Osteoblast (primary cell): ENCODE measurements at places on chromosomes 7 and 10. TPM values are rescaled to one million over a fixed set of nuclear protein-coding genes. Genes with fewer than 3 reads are reported as not detected.
A peak's percentile ranks its signal among the peaks of the same experiment; 100 is the strongest.

DNA sequence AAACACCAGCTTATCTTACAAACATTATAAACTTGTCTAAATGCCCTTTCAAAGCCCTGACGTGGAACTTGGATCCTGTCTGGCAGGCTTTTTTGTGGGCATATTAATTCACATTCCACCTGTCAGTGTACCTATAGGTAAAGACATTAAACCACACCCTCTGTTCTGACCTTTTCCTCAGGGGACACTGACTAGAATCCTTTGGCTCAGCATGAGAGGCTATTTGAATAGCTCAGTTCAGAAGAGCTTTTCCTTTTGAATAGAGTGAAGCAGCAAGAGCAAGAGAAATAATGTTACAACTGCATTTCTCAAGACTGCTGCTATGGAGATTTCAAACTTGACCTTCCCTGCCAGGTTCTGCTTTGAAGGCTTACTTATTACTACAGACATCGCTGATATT lies 76.9 kb downstream of the CYP51A1 start:
- H3K27me3 ChIP-seq, result no peaks in the 10 kb centered on the region
- no peak overlapping the region for H3K27ac ChIP-seq
- H3K4me3 ChIP-seq, result no peak overlapping the region
- H3K36me3 ChIP-seq, result peaks cover 9% of the 10 kb centered on the region
- H3K4me1 ChIP-seq, result no peaks in the 10 kb centered on the region

- H3K4me1 ChIP-seq, result no peaks in the 10 kb centered on the region
- H3K4me3 ChIP-seq, result no peak overlapping the region
- H3K27me3 ChIP-seq, result no peaks in the 10 kb centered on the region
Measured at GRCh38 chr10:113169853-113170460, 219.9 kb downstream of the TCF7L2 start.

DNA sequence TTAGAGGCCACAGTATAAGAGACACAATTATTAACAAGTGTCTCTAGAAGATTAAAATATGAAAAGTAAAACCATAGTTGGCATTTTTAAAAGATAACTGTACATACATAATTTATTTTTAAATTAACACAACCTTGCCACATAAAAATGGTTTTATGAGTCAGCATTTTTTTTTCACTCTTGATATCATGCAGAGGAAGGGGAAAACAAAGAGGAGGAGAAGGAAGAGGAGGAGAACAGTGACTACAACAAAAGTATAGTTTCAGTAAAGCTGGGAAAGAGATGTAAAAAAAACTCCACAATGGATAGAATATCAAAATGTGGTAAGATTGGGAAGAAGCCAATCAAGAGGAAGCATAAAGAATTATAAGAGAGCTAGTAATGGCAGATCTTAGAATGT lies 34.0 kb downstream of the CH25H start:
- H3K4me1 ChIP-seq, result peaks cover 23% of the 10 kb centered on the region
- no peak for DNase-seq
- H3K4me3 ChIP-seq, result no peak overlapping the region
- peak overlapping the region; percentile 6 for H3K27ac ChIP-seq
- no peaks in the 10 kb centered on the region for H3K36me3 ChIP-seq

- DNase-seq, result no peak
- no peaks in the 10 kb centered on the region for H3K4me1 ChIP-seq
- no peaks in the 10 kb centered on the region for H3K27me3 ChIP-seq
- no peak overlapping the region for H3K4me3 ChIP-seq
Measured at GRCh38 chr10:92502296-92502808, 71.5 kb downstream of the IDE start.

DNA sequence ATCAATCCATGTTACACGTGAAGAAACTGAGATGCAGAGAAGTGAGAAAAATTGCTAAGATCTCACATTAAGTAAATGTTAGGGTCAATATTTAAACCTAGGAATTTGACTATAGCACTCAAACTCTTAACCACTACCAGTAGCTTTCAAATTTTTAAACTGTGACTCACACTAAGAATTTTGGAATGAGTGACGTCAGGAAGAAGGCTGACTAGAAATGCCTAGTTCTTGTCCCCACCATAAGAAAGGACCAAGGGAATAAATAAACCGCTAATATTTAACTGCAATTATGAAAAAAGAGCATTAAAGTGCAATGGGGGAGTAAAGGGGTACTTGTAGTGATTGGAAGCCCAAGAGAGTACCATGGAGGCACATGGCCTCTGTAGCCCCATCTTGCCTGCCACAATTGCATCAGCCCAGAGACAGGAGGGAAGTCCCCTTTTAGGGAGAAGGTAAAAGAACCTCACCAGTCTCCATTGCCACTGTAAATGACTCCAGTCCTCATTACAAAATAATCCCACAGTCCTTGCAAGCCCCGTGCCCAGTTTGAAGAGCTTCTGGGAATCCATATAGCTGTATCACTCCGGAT lies 3.5 kb upstream of the AKR1B1 start:
- H3K27me3 ChIP-seq, result no peaks in the 10 kb centered on the region
- H3K36me3 ChIP-seq, result no peaks in the 10 kb centered on the region
- peaks cover 30% of the 10 kb centered on the region for H3K4me1 ChIP-seq

Gene BEND7
- total RNA-seq, result 9.0 and 10.6 TPM in 2 replicates

Gene DNAJC1
- 83.1 and 83.2 TPM in 2 replicates for total RNA-seq

GRCh38 chr10:45374350-45375052 lies 485 bp downstream of the ALOX5 start:
- no peak overlapping the region for H3K27ac ChIP-seq
- H3K4me3 ChIP-seq, result no peak overlapping the region
- no peaks in the 10 kb centered on the region for H3K4me1 ChIP-seq
- peak; percentile 63 for DNase-seq
- peaks cover 40% of the 10 kb centered on the region for H3K27me3 ChIP-seq
- H3K36me3 ChIP-seq, result no peaks in the 10 kb centered on the region

GRCh38 chr10:14086596-14086995 lies 244.1 kb downstream of the FRMD4A start:
- no peaks in the 10 kb centered on the region for H3K36me3 ChIP-seq
- H3K4me1 ChIP-seq, result peaks cover 7% of the 10 kb centered on the region
- no peak overlapping the region for H3K4me3 ChIP-seq
- DNase-seq, result peak; percentile 66
- no peak overlapping the region for H3K27ac ChIP-seq

GRCh38 chr10:24136070-24136469 lies 72.9 kb upstream of the KIAA1217 start:
- H3K4me3 ChIP-seq, result no peak overlapping the region
- no peaks in the 10 kb centered on the region for H3K27me3 ChIP-seq
- no peak overlapping the region for H3K27ac ChIP-seq
- no peaks in the 10 kb centered on the region for H3K4me1 ChIP-seq
- no peak for DNase-seq
- no peaks in the 10 kb centered on the region for H3K36me3 ChIP-seq

Gene UPK3B
- 0.88 and 1.4 TPM in 2 replicates for total RNA-seq

- no peak overlapping the region for H3K4me3 ChIP-seq
- no peaks in the 10 kb centered on the region for H3K27me3 ChIP-seq
- DNase-seq, result no peak
- H3K4me1 ChIP-seq, result peaks cover 6% of the 10 kb centered on the region
- peaks cover 8% of the 10 kb centered on the region for H3K36me3 ChIP-seq
- no peak overlapping the region for H3K27ac ChIP-seq
Measured at GRCh38 chr10:63256009-63256773, 123.1 kb downstream of the NRBF2 start.

Gene TAX1BP1
- 107 and 112 TPM in 2 replicates for total RNA-seq

Gene UNCX
- not detected in 2 replicates for total RNA-seq
